LoVo (cell line): ENCODE measurements at places on chromosomes 4 and X.
A peak's percentile ranks its signal among the peaks of the same experiment; 100 is the strongest.

DNA sequence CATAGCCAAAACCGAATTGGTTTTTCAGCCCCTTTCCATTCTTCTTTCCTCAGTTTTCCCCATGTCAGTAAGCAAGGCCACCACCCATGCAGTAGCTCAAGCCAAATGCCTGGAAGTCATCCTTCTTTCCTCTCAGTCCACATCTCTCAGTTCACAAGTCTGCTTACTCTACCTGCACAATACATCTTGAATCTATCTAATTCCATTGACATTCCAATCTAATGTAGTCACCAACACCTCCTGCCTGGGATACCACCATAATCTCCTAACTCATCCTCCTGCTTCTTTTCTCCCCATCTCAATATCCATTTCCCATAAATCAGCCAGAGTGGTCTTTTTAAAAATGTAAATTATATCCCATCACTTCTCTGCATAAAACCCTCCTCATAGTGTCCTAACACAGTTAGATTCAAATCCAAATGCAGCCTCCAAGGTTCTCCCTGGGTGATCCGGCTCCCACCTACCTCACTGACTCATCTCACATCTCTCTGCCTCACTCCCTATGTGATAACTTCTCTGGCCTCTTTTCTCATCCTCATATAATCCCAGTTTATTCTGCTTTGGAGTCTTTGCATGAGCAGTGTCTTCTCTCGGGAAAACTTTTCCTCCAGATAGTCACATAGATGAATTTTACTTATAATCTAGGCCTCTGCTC lies 26.9 kb downstream of the KCNIP4 start:
- DNase-seq = no peak

- no peak for DNase-seq
Measured at GRCh38 chrX:111823703-111824102, 52.3 kb upstream of the TRPC5OS start.

GRCh38 chr4:81724925-81725329 lies 253.2 kb upstream of the RASGEF1B start:
- DNase-seq = peak; percentile 5

GRCh38 chr4:133524369-133524768 lies 375.3 kb downstream of the PCDH10 start:
- no peak for DNase-seq

GRCh38 chr4:123034023-123034422 lies 111.6 kb upstream of the NUDT6 start:
- no peak for DNase-seq

GRCh38 chrX:71536285-71536684 lies 3.4 kb downstream of the OGT start:
- no peak for DNase-seq

GRCh38 chr4:152880263-152880662 lies 55.9 kb upstream of the FHDC1 start:
- DNase-seq = no peak

DNA sequence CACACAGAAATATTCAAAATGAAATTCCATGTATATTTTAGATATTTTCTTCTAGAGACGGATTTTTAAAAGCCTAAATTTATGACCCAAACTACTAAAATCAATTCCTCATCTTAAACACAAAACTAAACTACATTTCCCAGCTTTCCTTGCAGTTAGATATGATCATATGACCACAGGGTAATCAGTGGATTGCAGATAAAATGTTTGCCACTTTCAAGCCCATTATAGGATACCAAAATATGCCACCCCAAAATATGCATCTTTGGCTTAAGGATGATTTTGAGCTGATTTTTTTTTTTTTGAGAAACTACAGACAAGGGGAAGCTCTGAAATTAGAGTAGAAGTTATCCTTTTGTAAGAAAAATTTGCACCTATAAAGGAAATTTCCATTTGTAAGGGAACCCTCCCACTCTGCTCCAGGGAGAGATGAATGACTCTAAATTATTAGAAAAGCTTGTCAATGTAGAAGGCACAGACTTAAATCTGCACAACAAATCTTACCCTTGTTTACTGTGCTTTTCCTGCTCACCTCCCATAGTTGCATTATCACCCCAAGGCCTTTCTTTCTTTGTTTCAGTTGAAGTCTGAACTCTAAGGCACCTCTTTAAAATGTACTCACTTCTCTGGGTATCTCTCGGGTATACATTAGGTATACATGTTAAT lies 503.0 kb downstream of the PDHA2 start:
- no peak for DNase-seq

GRCh38 chr4:42995343-42995944 lies 102.9 kb downstream of the GRXCR1 start:
- DNase-seq = peak; percentile 32
